ENCODE measurements at places on chromosomes 11 and 22. TPM values are rescaled to one million over a fixed set of nuclear protein-coding genes. Genes with fewer than 3 reads are reported as not detected.

- no peaks in the 10 kb centered on the region for H3K27me3 ChIP-seq
- no peaks in the 10 kb centered on the region for H3K36me3 ChIP-seq
- no peak overlapping the region for H3K4me3 ChIP-seq
These were observed 19.6 kb downstream of the PPFIBP2 start for GRCh38 chr11:7533199-7534041.

- peaks cover 16% of the 10 kb centered on the region for H3K4me1 ChIP-seq
- H3K27me3 ChIP-seq: no peaks in the 10 kb centered on the region
- no peak overlapping the region for H3K27ac ChIP-seq
- no peak overlapping the region for H3K4me3 ChIP-seq
- no peak for DNase-seq
- H3K36me3 ChIP-seq: peaks cover 3% of the 10 kb centered on the region
These were observed 5.4 kb downstream of the APIP start for GRCh38 chr11:34910817-34911216.

DNA sequence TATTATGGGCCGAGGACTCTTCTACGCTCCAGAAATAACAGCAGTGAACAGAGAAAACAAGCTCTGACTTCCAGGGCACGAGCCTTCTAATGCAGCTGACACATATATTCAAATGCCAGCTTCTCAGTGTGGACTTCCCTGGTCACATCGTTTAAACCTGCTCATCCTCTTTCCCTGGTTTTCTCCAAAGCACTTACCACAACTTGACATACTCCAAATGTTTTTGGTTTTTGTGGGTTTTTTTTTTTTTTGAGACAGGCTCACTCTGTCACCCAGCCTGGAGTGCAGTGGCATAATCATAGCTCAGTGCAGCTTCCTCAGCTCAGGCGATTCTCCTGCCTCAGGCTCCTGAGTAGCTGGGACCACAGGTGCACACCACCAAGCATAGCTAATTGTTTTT, 105.5 kb downstream of the MICAL3 start:
- no peaks in the 10 kb centered on the region for H3K27me3 ChIP-seq
- H3K4me3 ChIP-seq: peak overlapping the region; percentile 14
- no peaks in the 10 kb centered on the region for H3K36me3 ChIP-seq
- no peak for DNase-seq
- H3K4me1 ChIP-seq: peaks cover 98% of the 10 kb centered on the region

GRCh38 chr22:50298937-50299784, 8.3 kb downstream of the PLXNB2 start:
- peaks cover 99% of the 10 kb centered on the region for H3K4me1 ChIP-seq
- no peaks in the 10 kb centered on the region for H3K36me3 ChIP-seq
- peak overlapping the region; percentile 95 for H3K27ac ChIP-seq

GRCh38 chr11:15807827-15808226, 548.5 kb downstream of the SOX6 start:
- H3K36me3 ChIP-seq: no peaks in the 10 kb centered on the region
- H3K4me3 ChIP-seq: no peak overlapping the region
- no peak for DNase-seq
- no peaks in the 10 kb centered on the region for H3K4me1 ChIP-seq

DNA sequence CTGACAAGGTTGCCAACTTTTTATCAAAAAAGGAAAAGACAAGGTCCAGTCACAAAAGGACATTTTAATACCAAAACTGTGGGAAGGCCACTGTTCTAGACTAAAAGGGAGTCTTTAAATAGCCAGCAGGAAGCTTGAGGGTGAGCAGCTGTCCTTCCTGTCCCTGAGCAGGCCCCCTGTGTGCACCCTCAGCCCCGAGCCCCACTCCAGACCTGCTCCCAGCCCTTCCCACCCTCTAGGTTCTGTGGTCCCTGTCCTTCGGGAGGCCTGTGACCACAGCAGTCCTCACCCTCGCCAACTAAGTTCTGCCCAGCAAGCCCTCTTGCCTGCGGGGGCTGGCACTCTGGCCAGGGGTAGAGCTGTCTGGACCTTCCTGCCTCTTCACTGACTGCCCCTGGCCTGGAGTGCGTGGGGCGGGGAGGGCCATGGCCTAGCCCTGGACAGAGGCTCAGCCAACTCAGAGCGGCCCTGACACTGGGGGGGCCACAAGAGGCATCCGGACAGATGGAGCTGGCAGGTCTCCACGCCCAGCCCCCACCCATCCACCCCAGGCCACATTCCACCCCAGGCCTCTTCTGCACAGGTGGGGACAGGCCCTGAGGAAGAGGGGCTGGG, 1.6 kb upstream of the PLXNB2 start:
- DNase-seq: no peak
- peak overlapping the region; percentile 91 for H3K27ac ChIP-seq
- no peaks in the 10 kb centered on the region for H3K36me3 ChIP-seq
- no peak overlapping the region for H3K4me3 ChIP-seq

DNA sequence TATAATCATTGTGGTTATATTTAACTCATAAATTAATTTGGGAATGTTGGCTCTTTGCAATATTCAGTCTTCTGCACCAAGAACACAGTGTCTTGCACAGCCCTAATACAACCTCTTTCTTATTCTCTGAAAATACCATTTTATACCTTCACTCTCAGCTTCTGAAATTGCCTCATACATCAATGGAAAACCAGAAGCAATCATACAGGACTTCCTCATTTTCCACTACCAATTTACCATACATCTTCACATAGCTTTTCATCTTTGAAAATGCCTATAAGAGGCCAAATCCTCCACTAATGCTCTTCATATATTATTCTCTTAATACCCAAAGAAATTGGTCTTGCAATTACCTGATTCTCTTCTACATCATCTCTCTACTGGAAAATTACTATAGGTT, 4.3 kb upstream of the OR2AG1 start:
- DNase-seq: no peak
- H3K4me1 ChIP-seq: no peaks in the 10 kb centered on the region
- no peaks in the 10 kb centered on the region for H3K36me3 ChIP-seq
- H3K27ac ChIP-seq: no peak overlapping the region

DNA sequence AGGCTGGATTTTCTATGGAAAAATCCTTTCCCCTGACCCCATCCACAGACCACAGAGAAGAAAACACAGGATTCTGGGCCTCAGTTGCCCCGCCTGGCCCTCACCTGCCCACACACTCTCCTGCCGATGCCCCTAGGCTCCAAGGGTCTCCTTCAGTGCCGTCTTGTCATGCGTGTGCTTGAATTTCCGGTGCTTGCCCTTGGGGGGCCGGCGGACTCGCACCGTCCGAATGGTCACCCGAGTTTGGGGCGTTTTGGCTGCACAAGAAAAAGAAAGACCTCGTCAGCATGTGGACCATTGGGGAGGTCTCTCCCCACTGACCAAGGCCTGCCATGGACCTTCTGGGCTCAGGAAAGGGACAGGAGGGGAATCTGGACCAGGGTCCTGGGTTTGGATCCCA, 19.2 kb downstream of the PDGFB start:
- peaks cover 24% of the 10 kb centered on the region for H3K4me1 ChIP-seq
- no peak overlapping the region for H3K4me3 ChIP-seq

GRCh38 chr11:104093426-104094280, 57.2 kb downstream of the DDI1 start:
- no peak overlapping the region for H3K27ac ChIP-seq
- no peaks in the 10 kb centered on the region for H3K36me3 ChIP-seq
- peaks cover 42% of the 10 kb centered on the region for H3K4me1 ChIP-seq
- DNase-seq: no peak
- H3K4me3 ChIP-seq: no peak overlapping the region

- peaks cover 13% of the 10 kb centered on the region for H3K36me3 ChIP-seq
- H3K27me3 ChIP-seq: no peaks in the 10 kb centered on the region
- DNase-seq: no peak
- no peak overlapping the region for H3K4me3 ChIP-seq
- H3K27ac ChIP-seq: peak overlapping the region; percentile 52
These were observed 18.8 kb upstream of the ST3GAL4 start for GRCh38 chr11:126336671-126337101.

DNA sequence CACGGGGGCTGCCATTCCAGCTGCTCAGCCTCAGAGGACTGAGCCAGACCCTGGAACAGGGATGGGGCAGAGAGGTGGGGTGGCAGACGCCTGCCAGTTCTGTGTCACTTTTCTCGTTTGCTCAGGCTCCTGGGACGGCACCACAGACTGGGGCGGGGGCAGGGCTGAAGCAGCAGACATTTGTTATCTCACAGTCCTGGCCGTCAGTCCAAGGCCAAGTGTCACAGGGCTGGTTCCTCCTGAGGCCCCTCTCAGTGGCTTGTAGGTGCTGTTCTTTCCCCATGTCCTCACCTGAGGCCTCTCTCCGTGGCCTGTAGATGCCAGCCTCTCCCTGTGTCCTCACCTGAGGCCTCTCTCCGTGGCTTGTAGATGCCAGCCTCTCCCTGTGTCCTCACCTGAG, 24.7 kb downstream of the TPCN2 start:
- no peak for DNase-seq
- H3K27me3 ChIP-seq: no peaks in the 10 kb centered on the region
- no peak overlapping the region for H3K27ac ChIP-seq
- peaks cover 26% of the 10 kb centered on the region for H3K4me1 ChIP-seq
- no peak overlapping the region for H3K4me3 ChIP-seq

- peaks cover 21% of the 10 kb centered on the region for H3K27me3 ChIP-seq
- DNase-seq: no peak
- H3K27ac ChIP-seq: no peak overlapping the region
- no peaks in the 10 kb centered on the region for H3K4me1 ChIP-seq
- H3K36me3 ChIP-seq: no peaks in the 10 kb centered on the region
- no peak overlapping the region for H3K4me3 ChIP-seq
These were observed 208.1 kb upstream of the TENM4 start for GRCh38 chr11:79648766-79649520.

DNA sequence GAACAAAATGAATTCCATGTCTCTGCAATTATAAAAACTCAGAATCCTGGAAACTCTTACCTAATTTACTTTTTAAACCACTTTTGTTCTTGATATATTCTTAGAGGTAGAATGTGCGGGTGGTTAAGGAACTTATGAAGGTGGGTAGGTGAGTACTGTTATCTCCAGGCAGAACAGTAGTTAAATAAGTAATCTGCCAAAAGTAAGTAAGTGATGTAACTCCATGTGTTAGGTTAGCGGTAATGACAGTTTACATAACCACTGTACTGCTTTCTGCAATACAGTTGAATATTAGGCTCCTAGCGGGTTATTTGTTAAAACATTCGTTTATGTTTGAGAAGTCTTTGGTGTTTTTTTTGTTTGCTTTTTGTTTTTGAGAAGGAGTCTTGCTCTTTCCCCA, 7.1 kb downstream of the LARGE1 start:
- H3K4me1 ChIP-seq: peaks cover 91% of the 10 kb centered on the region
- no peak overlapping the region for H3K4me3 ChIP-seq
- DNase-seq: no peak

GRCh38 chr22:38601221-38601764, 31.3 kb upstream of the DMC1 start:
- no peak overlapping the region for H3K27ac ChIP-seq
- no peaks in the 10 kb centered on the region for H3K27me3 ChIP-seq
- H3K4me3 ChIP-seq: no peak overlapping the region
- DNase-seq: no peak
- H3K4me1 ChIP-seq: peaks cover 4% of the 10 kb centered on the region
- H3K36me3 ChIP-seq: no peaks in the 10 kb centered on the region

DNA sequence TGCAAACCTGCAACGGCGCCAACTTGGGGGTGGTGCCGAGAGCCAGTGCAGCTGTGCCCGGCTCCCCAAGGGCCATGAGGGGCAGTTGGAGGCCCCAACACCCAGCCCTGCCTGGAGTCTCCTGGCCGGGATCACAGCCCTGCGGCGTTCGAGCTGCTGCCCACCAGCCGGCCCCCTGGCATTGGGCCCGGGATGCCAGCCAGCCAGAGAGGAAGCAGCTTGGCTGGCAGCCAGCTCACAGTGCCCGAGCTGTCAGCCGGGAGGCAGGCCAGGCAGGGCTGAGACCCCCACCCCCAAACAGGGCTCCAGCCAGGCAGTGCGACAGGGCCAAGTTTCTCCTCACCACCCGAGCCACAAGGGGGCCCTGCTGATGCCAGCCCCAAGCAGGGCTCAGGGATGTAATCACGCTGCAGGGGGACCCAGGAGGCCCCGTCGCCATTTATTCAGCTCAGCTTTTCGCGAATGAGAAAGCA, 26.0 kb upstream of the TCF20 start:
- no peak overlapping the region for H3K4me3 ChIP-seq
- DNase-seq: peak; percentile 51
- H3K36me3 ChIP-seq: no peaks in the 10 kb centered on the region

DNA sequence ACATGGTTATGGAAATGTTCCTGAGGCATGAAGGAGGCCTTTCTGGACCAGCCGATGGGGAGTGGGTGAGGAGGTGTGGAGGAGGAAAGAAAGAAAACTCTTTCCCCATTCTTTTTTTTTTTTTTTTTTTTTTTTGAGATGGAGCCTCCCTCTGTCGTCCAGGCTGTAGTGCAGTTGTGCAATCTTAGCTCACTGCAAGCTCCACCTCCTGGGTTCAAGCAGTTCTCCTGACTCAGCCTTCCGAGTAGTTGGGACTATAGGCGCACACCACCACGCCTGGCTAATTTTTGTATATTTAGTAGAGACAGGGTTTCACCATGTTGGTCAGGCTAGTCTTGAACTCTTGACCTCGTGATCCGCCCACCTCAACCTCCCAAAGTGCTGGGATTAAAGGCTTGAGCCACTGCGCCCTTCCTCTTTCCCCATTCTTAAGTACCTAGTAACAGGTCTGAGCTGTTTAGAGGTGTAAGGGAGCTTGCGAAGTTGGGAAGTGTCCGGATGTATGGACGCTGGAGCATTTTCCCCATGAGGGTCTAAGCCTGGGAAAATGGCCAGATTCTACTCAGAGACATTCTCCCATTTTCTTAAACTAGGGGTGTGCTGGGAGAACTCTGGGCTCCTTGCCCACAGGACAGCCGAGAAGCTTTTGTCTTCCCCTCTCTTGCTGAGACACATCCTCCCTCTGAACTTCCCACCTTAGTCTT, 135.8 kb downstream of the TEAD1 start:
- no peaks in the 10 kb centered on the region for H3K27me3 ChIP-seq
- H3K4me3 ChIP-seq: no peak overlapping the region
- H3K27ac ChIP-seq: no peak overlapping the region
- no peaks in the 10 kb centered on the region for H3K36me3 ChIP-seq
- H3K4me1 ChIP-seq: peaks cover 56% of the 10 kb centered on the region

GRCh38 chr11:73931039-73931645, 19.7 kb upstream of the DNAJB13 start:
- H3K36me3 ChIP-seq: peaks cover 70% of the 10 kb centered on the region
- DNase-seq: no peak
- no peak overlapping the region for H3K27ac ChIP-seq
- H3K4me3 ChIP-seq: no peak overlapping the region
- no peaks in the 10 kb centered on the region for H3K27me3 ChIP-seq
- peaks cover 7% of the 10 kb centered on the region for H3K4me1 ChIP-seq

Gene SYTL2
- total RNA-seq: 3.8 TPM

Gene TRPC6
- 0.22 TPM for total RNA-seq

Gene OR8G1
- total RNA-seq: not detected

Gene DEPDC7
- 0.55 TPM for total RNA-seq

Gene SAMM50
- 72.0 TPM for total RNA-seq

Gene SLC22A12
- total RNA-seq: not detected

Gene ELFN2
- not detected for total RNA-seq

Gene PAAF1
- 13.5 TPM for total RNA-seq

Gene CKAP5
- total RNA-seq: 78.8 TPM

Gene GRM5
- not detected for total RNA-seq

Gene FOLH1
- not detected for total RNA-seq

Gene LMO1
- 2.3 TPM for total RNA-seq

Gene TMPRSS6
- total RNA-seq: not detected

Gene OR2AG2
- not detected for total RNA-seq

Gene PATL1
- total RNA-seq: 21.1 TPM

Gene TIMM10
- 61.0 TPM for total RNA-seq

Gene MFNG
- 11.8 TPM for total RNA-seq

Gene KCNJ11
- total RNA-seq: 17.5 TPM

Gene ZNF215
- total RNA-seq: 0.77 TPM

Gene CECR2
- total RNA-seq: 3.1 TPM

Gene SLC5A12
- total RNA-seq: not detected
